ENCODE measurements at places on chromosomes 1 and 21. TPM values are rescaled to one million over a fixed set of nuclear protein-coding genes. Genes with fewer than 3 reads are reported as not detected.

The SPATA45 gene
- polyA plus RNA-seq, result 1.1 TPM

The GSTM5 gene
- polyA plus RNA-seq, result 21.0 TPM

The SAMD13 gene
- polyA plus RNA-seq, result 4.0 TPM

The HMGCS2 gene
- polyA plus RNA-seq, result 0.63 TPM

The ATP6V1G3 gene
- polyA plus RNA-seq, result not detected

The HES3 gene
- polyA plus RNA-seq, result 1.8 TPM

Measured in spinal cord (tissue), 10 donors.